ENCODE measurements at places on chromosomes 12 and 14.

GRCh38 chr14:38409071-38409705 is 153.3 kb upstream of the CLEC14A start:
- no peak for DNase-seq

- DNase-seq = no peak
These were observed 37.2 kb downstream of the NINJ2 start for GRCh38 chr12:625998-626397.

- DNase-seq = no peak
These were observed 32.1 kb downstream of the SNRNP35 start for GRCh38 chr12:123490089-123490488.

DNA sequence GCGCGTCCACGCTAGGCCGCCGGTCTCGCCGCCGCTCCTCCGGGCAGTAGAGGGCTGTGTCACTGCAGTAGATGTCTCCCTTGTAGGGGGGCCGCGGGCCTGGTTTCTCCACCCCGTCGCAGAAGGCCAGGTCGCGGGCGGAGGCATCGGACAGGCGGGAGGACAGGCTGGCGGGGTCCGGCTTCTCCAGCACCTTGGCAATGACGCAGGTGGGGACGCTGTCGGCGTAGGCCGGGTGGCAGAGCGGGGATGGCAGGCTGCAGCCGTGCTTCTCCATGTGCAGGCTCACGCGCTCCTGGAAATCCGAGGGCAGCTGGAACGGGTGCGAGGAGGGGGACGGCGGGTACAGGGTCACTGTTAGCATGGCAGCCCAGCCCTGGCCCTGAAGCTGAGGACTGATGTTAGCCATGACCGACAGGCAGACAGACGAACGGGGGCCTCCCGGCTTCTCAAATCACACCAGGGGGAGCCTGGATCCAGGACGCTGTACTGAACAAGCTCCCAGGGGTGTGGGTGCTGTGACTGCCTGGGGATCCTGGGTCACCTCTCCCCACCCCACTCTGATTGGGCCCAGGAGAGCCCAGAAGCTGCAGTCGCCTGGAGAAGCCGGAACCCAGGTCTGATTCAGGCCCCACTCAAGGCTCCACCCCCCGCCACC is 48.1 kb downstream of the BEGAIN start:
- no peak for DNase-seq

All from stromal cell of bone marrow (primary cell).